Neural crest cell (in vitro differentiated cells): ENCODE measurements at places on chromosomes 4 and X.

- no peaks in the 10 kb centered on the region for H3K27me3 ChIP-seq
- peaks cover 22% of the 10 kb centered on the region for H3K4me1 ChIP-seq
- no peak for DNase-seq
- H3K36me3 ChIP-seq, result no peaks in the 10 kb centered on the region
- no peak overlapping the region for H3K27ac ChIP-seq
Measured at GRCh38 chr4:128604840-128605239, 204.7 kb upstream of the JADE1 start.

DNA sequence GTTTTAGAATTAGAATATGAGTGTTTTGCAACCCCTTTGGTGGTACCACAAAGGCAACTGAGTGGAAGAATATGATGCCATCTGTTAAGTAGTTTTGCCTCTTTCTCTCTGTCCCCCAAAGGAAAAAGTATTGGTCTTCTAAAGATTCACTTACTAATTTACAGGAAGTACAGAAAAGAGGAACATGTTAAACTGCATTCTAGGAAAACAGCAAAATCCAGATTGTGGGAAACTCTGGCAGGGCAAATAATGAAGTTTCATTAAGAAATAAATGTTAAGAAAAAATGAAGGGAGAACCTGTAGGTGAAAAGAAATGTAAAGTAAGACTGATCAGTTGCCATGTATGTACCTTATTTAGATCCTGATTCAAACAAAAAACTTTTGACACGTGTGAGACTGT is 39.3 kb downstream of the NSUN7 start:
- peaks cover 4% of the 10 kb centered on the region for H3K36me3 ChIP-seq
- no peak overlapping the region for H3K4me3 ChIP-seq
- H3K27ac ChIP-seq, result no peak overlapping the region
- no peaks in the 10 kb centered on the region for H3K27me3 ChIP-seq
- H3K4me1 ChIP-seq, result no peaks in the 10 kb centered on the region

DNA sequence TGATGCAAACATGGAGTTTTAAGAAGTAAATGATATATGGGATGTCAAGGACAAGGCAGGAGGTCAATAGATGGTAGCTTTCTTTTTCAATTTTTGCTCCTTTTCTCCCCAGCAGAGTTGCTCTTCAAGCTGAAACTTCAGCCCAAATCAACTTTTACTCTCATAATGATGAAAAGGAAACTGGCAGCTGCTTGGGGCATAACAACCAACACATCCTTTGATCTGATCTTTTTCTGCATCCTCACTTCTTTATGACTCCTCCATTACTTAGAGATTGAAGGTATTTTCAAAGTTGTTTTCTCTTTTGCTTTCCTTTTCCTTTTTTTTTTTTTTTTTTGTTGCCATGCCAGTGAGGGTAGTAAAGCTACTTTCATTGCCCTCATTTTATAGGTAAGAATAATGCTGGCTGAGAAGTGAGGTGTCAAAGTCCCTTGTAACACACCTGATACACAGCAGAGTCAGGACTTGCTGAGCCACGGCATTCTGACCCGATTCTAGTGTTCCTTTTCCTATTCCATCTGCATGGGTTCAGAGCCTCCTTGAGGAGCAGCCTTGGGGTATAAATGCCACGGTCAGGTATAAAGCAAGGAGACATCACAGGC is 26.9 kb downstream of the SLC2A9 start:
- H3K4me3 ChIP-seq, result no peak overlapping the region
- peaks cover 3% of the 10 kb centered on the region for H3K4me1 ChIP-seq
- no peaks in the 10 kb centered on the region for H3K36me3 ChIP-seq
- no peak overlapping the region for H3K27ac ChIP-seq

- H3K27ac ChIP-seq, result no peak overlapping the region
- H3K4me3 ChIP-seq, result no peak overlapping the region
- peaks cover 15% of the 10 kb centered on the region for H3K36me3 ChIP-seq
- H3K27me3 ChIP-seq, result no peaks in the 10 kb centered on the region
- no peak for DNase-seq
Measured at GRCh38 chr4:186861317-186861716, 137.7 kb upstream of the FAT1 start.

DNA sequence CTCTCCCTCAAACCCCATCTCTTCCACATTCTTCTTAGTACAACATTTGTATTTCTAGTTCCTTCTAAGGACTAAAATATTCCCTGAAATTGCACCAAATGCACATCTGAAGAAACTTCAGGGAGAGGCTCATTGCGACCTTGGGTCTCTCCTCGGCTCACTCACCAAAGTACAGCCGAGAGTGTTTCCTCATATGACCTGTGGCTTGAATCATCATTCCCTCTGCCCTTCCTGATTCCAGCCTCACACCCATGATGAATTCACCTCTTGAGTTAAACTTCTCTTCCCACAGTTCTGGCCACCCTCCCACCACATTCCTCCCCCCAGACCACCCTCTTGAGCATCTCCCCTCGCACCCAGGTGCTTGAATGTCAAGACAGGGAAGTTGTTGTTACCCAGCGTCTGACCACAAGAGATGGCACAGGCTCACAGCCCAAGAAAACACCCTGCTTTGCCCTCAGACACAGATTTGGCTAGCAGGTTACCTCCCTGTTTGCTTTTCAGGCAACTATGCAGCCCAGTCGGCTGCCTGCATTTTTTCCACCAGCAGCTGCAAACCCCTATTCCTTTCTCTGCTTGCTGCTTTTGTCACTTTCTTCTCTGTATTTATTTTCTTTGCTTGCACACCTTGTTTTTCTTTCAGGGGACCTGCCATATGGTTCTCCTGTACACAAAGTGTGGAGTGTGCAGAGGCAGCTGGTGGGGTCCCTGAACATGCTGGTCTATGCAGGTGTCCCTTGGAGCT is 214.8 kb downstream of the SPATA18 start:
- no peaks in the 10 kb centered on the region for H3K36me3 ChIP-seq
- no peak for DNase-seq

- H3K36me3 ChIP-seq, result no peaks in the 10 kb centered on the region
- H3K4me1 ChIP-seq, result peaks cover 9% of the 10 kb centered on the region
- peaks cover 12% of the 10 kb centered on the region for H3K27me3 ChIP-seq
- H3K4me3 ChIP-seq, result peak overlapping the region; percentile 38
- no peak for DNase-seq
Measured at GRCh38 chr4:2064276-2064991, 5.3 kb downstream of the NAT8L start.

GRCh38 chrX:22666441-22666840 is 333.3 kb upstream of the DDX53 start:
- no peak for DNase-seq
- H3K27ac ChIP-seq, result no peak overlapping the region
- no peaks in the 10 kb centered on the region for H3K4me1 ChIP-seq
- H3K4me3 ChIP-seq, result no peak overlapping the region
